ENCODE measurements at places on chromosomes 6 and 20.
A peak's percentile ranks its signal among the peaks of the same experiment; 100 is the strongest.

- no peak for DNase-seq
These were observed 129.3 kb upstream of the KCNK16 start for GRCh38 chr6:39451831-39452230.

DNA sequence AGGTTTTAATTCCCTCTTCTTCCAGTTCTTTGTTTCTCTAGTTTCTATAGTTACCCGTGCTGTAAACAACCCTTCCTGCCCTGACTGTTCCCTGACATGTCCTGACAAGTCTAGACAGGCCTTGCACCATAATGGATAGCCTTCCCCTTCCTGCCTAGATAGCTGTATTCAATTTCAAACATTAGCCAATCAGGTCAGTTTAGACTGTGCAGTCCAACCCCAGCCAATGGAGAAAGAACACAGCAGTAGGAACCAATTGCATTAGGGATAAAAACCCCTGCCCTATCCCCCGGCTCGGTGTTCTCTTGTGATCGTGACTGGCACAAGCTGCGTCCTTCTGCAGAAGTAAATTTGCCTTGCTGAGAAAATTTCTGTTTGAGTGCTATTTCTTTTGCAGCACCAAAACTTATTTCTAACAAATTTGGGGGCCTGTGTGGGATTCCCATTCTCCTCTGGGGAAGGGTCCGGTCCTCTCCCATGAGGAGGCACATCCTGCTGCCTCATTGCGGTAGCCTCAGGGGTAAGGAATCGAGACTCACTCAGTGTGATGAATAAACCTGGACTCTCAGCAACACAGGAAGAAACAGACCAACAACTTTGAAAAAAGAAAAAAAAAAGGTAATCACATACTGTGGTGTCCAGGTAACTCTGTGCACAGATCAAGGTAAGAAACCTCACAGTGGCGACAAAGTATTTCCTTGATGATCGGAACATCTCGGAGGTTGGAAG, 248.7 kb upstream of the ECI2 start:
- no peak for DNase-seq

- peak; percentile 34 for DNase-seq
These were observed 565 bp downstream of the QKI start for GRCh38 chr6:163414946-163415619.

DNA sequence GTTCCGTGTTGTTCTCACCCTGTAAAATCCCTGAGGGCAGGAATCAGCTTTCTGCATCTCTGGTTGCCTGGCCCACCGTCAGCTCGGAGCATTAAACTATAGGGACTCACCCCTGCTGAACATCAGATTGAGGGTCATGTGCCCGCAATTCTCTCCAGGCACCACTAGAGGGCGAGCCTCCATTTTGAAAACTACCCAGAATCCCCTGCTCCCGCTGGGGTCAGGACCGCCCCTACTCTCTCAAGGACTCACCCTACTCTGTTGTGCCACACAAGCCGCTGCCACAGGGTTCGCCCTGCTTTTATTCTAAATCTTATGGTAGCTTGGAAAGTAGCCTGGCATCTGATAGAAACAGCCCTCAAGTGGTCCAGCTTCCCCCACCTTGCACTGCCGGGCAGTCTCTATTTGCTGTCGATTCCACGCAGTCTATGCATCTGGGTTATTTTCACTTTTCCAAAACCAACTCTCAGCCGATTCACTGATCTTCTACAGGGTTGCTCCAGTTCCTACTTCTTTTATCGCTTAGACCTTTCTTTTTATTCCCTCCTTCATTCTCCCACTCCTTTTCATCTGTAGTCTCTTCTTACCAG, 244.1 kb upstream of the QKI start:
- no peak for DNase-seq
